Thyroid gland (tissue), 4 donors: ENCODE measurements at places on chromosomes 12 and 14.

- no peak for DNase-seq
Measured at GRCh38 chr14:98477935-98478334, 794.1 kb downstream of the BCL11B start.

DNA sequence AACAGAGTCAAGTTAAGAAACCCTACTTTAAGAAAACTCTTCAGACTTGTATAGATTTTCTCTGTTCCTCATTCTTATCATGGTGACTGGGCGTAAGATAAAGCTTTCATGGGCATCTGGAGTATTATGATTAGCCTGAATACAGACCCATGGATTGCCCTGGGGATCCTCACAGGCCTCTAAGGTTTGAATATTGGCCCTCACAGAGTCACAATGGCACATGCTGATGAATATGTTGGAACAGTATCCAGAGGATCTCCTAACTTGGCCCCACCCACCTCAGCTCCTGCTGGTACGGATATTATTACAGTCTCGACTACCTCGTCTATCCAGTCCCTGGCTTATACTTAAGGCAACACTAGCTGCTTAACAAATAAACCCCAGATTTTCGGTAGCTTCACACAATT is 8.1 kb downstream of the OSBPL8 start:
- DNase-seq, result no peak

- no peak for DNase-seq
Measured at GRCh38 chr14:68408680-68409079, 384.2 kb downstream of the ZFP36L1 start.

GRCh38 chr12:38154096-38155019 is 162.2 kb upstream of the ALG10B start:
- no peak for DNase-seq

DNA sequence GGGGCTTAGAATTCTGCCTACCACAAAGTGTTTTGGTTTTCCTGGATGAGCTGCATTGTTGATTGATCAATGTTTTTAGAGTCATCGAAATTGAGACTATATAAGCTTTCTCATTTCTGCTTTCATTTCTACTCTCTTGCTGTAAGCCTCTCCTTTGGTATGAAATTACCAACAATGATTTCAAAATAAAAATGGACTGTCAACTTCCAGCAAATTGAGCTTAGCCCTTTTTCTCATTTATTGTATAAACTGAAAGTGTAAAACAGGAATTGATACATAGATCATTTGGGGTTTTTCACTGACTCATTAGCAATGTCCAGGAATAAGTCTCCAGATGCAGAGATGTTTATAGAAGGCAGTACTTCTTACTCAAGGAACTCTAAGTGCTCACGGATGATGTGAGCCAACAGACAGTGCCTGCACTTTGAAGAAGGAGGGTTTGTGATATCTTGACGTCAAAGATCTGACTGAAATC is 20.0 kb upstream of the PCNX1 start:
- DNase-seq, result peak; percentile 24

- no peak for DNase-seq
Measured at GRCh38 chr12:109671502-109671901, 42.1 kb upstream of the FAM222A start.

GRCh38 chr14:33642691-33643244 is 308.1 kb downstream of the EGLN3 start:
- no peak for DNase-seq

DNA sequence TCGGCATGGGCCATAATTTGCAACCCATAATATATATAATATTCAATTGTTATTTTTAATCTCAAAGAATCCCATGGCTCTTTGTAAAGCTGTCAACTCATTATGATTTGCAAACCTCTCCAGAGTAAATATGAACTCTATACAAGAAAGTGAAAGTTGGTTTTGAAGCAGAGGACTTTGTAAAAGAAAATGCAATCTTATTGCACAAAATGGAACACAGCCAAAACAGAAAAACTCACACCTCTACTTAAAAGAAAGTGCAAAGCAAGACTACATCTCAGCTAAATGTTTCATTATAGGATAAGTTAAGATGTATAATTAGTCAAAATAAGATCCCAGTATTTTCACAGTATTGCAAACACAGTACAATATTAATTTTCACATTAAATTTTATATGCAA is 111.2 kb upstream of the FLRT2 start:
- no peak for DNase-seq

DNA sequence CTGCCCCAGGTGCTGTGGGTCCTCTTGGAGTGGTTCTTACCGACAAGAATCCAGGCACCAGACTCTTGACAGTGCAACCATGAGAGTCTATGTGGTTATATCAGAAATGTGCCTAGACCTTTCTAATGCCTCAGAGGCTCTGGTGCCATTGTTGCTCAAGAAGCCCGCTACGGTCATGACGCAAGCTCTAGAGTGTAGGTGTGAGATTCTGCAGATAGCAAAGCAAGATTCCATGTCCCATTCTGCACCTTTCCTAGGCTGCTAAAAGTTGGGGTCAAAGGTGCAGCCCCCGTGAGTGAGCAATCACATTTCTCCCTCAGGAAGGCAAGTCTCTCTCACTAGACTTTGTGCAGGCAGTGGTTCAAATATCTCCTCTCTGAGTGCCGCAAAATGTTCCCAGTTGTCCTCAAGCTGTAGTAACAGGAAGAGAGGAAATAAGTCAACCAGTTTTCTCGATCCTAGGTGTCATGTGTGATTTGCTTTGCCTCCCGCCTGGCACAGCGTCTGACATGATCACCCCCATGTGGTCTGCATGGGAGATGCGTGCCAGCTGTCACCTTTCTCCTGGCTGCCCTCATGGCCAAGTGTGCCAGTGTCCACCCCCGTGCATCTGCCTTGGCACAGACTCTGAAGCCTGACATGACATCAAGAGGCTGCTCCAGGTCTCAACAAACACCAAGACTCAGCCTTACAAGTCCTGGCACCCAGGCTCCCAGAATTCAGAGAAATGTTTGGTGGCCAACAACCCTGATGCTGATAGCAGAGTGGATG is 122.5 kb upstream of the COCH start:
- no peak for DNase-seq

GRCh38 chr12:110869026-110869425 is 22.2 kb downstream of the CCDC63 start:
- DNase-seq, result no peak

- DNase-seq, result no peak
Measured at GRCh38 chr14:100332797-100333196, 9.7 kb downstream of the SLC25A47 start.

- no peak for DNase-seq
Measured at GRCh38 chr12:130334399-130334798, 3.3 kb upstream of the PIWIL1 start.

GRCh38 chr12:27975222-27976136 is 2.9 kb upstream of the PTHLH start:
- DNase-seq, result peak; percentile 7

DNA sequence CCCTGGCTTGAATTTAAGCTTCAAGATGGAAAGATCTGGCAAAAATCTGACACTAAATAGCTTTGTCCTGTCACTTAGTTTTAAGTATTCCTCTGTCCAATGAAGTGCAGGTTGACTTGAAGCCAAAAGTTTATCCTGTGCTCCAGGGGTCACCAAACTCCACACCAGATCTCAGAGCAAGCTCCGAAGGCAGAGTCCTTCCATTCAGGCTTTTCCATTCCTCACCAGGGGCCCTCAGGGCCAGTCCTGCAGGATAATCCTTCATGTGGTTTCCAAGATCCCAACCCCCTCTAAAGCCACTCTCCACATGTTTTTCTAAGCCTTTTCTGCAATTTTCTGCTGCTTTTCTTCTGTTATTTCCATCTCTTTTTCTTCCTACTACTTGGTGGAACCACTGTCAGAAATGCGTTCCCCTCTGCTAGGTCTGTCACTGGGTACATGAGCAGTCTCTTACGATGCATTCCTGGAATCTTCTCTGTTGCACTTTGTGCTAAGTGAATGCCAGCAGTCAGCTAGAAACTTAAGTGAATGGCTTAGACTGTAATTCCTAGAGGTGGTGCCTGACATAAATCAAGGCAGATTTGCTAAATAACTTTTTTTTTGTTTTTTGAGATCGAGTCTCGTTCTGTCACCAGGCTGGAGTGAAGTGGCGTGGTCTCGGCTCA is 251.4 kb downstream of the MSRB3 start:
- DNase-seq, result no peak

DNA sequence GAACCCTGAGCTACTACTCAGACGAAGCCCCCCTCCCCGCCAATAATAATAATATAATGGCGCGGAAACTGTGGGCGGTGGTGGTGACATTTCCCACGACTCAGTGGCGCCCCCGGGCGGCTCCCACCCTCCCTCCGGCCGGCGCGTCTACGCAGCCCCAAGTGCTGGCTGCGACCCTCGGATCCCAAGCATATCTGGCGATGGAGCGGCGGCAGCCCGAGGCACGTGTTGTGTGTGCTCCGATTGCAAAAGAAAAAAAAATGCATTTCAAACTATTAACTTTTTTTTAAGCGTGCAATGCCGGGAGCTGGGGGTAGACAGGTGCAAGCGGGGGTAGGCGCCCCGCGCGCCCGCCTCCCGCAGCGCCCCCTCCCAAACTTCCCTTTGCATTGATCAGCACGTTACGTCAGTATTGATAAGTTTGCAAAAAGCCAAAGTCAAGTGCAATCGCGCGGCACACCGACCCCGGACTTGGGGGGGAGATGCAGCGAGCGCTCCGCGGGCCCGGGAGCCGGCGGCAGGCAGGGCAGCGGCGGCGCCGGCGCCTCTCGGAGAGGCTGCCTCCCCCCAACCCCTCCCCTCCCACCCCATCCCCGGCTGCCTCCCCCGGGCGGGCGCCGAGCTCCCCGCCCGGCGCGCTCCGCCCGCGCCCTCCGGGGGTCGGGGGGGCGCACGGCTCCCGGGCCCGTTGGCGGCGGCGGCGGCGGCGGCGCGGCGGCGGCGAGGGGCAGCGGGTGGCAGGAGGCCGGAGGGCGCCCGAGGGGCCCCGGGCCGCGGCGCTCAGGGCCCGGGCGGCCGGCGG is 113.1 kb upstream of the MYL2 start:
- no peak for DNase-seq

DNA sequence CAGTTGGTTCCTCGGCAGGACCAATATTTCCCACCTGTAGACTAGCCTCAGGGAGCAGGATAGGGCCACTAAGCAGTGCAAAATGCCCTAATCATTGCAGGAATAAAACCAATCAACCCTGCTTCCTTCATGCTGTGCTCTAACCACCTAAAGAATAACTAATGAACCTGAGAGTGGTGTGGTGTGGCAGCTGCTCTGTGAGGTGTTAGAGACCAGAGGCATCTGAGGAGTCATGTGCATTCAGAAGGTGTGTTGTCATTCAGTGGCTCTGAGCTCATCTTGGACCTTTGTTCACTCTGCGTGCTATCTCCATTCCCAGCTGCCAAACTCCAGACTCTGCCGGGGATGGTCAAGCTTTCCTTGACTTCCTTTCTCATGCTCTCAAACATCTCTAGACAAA is 136.7 kb upstream of the EGLN3 start:
- no peak for DNase-seq

DNA sequence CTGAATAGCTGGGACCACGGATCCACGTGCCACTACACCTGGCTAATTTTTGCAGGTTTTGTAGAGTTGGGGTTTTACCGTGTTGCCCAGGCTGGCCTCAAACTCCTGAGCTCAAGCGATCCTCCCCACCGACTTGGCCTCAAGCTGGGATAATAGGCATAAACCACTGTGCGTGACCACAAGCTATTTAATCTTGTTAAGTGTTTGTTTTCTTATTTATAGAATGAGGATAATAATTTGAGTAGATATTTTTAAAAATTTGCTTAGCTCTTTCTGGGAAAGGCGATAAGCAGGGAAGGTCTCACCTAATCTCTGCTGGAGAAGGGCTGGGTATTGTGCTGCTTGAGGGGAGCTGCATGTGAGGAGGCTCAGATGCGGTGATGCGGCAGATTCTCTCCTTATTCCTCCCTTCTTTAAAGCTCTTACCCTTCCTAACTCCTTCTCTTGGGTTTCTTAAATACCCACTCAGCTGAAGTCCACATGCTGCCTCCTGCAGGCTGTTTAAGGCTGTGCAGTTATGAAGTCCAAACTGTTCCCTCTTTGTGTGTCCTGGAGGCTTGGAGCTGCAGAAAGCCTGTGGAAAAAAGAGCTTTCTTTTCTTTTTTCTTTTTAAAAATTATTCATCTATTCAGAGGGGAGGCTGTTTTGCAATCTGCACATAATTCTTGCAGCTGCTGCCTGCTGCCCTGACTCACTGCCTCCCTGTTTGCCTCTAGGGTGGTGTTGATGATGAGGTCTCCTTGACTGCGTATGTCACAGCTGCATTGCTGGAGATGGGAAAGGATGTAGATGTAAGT is 37.9 kb downstream of the A2ML1 start:
- DNase-seq, result peak; percentile 51

GRCh38 chr12:57756406-57757341 is 1.8 kb downstream of the MARCHF9 start:
- peak; percentile 42 for DNase-seq

- no peak for DNase-seq
Measured at GRCh38 chr14:69408331-69408960, 10.0 kb downstream of the SLC39A9 start.

DNA sequence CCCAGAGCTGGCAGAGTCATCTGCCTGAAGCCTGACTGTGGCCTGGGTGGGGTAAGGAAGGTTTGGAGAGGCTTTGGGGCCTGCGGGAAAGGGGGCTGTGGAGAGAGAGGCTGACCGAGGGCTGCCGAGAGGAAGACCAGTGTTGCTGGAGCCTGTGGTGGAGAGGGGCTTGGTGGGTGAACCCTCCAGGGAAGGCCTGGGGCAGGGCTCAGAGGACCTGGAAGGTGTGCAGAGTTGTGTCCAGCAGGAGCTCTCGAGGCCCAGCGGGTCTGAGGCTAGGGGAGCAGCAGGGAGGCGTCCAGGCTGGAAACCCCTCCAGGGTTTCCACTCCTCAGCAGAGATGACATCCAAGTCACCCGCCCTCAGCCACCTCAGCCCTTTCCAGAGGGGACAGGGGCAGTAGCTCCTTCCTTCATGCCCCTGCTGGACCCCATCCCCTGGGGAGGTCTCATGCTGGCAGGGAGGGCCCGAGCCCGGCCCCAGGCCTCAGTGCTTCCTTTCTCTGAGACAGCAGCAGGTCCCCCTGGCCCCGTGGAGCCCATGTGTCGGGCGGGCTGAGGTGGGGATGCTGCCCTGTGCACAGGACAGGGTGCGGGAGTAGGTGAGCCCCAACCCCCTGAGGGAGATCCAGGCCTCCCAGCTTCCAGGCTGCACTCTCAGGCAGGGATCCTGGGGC is 8.4 kb downstream of the CEP170B start:
- DNase-seq, result no peak

DNA sequence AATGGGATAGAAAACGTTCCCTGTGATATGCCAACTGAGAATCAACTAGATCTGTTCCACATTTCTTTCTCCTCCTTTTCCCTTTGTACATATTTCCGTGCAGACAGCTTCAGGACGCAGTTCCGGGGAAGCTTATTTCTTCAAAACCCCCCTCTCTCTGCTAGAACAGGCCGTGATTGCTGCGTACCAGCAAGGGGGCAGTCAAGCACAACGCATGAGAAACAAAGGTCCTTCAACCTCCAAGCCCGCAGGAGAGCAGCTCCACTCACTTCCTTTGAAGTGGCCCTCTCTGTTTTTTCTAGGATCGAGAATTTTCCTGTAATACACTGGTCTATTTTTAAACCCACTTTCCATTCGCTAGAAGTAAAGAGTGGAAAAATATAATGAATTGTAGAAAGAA is 80.8 kb downstream of the ZNF664 start:
- DNase-seq, result peak; percentile 89

DNA sequence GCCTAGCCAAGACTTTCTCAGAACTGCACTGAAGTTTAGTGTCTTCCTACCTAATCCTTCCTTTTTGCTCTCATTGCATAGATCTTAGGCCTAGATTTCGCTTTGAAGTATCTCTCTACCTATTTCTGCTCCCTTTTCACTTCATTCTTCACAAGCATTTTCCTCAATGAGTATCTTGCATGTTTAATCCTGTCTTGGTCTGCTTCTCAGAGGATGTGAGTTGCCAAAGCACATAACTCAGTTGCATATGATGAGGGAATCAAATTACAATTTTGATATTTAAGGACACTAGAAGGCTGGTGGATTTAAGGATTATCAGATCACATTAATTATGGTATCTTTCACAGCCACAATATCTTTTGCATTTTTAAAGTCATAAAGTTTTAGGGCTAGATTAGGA is 195.5 kb upstream of the DAAM1 start:
- no peak for DNase-seq
